ENCODE measurements at places on chromosomes 7 and 10. TPM values are rescaled to one million over a fixed set of nuclear protein-coding genes. Genes with fewer than 3 reads are reported as not detected.

The SPDYE3 gene
- not detected for total RNA-seq

The CLDN3 gene
- 18.4 TPM for total RNA-seq

The PDE6C gene
- total RNA-seq, result not detected

The ITGA8 gene
- 0.25 TPM for total RNA-seq

The MMD2 gene
- total RNA-seq, result not detected

The SCIN gene
- 0.49 TPM for total RNA-seq

The ZNF425 gene
- 2.8 TPM for total RNA-seq

The DCLRE1C gene
- total RNA-seq, result 5.8 TPM

The INHBA gene
- total RNA-seq, result 22.3 TPM

The EPHB4 gene
- 52.1 TPM for total RNA-seq

The ASAH2B gene
- 3.7 TPM for total RNA-seq

The CAMK2B gene
- total RNA-seq, result 0.98 TPM

The SPAM1 gene
- total RNA-seq, result not detected

The ITIH5 gene
- total RNA-seq, result 3.8 TPM

The CDNF gene
- total RNA-seq, result not detected

The KLLN gene
- 0.13 TPM for total RNA-seq

The CTAGE6 gene
- total RNA-seq, result not detected

The BHLHA15 gene
- total RNA-seq, result 1.1 TPM

The TMEM213 gene
- not detected for total RNA-seq

The PRLHR gene
- not detected for total RNA-seq

The OR6B1 gene
- total RNA-seq, result not detected

The ELAPOR2 gene
- 3.9 TPM for total RNA-seq

All from mesangial cell (primary cell).